ENCODE measurements at places on chromosomes 13 and 19.

GRCh38 chr19:372306-372890 is 27.8 kb upstream of the MIER2 start:
- DNase-seq, result no peak

GRCh38 chr13:98175823-98176222 is 1.2 kb downstream of the RNF113B start:
- no peak for DNase-seq

GRCh38 chr13:95505986-95506385 is 46.5 kb upstream of the CLDN10 start:
- no peak for DNase-seq

DNA sequence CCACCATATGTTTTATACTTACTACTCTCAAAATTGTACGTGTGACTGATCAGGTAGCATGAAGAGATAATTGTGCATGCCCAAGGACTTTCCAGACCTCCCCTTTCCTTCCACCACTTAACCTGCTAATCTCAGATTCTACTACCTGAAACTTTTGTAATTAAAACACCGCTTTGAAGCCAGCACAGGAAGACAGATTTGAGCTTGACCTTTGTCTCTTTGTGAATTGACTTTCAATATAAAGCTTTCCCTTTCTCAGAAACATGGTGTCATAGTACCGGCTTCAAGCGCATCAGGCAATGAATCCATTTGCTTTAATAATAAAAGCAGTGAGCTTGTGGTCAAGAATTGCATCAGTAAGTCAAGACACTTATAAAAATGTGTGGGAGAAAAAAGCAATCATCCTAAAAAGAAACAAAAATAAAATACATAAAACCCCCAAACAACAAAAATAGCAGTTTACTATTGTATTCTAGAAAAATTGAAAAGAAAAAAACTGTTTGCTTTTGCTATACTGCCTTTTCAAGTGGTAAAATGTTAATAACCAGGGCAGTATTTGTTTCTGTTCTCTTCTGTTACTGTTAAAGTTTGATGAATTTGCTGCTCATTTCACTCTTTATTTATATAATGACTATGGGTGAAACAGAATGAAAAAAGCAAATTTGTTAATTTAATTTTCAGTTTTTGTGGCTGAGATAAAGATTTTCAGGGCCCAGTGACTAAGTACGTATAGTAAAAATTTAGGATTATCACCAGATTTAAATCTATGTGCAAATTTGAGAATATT is 2075.3 kb downstream of the PCDH9 start:
- no peak for DNase-seq

GRCh38 chr19:13537454-13537853 is 31.2 kb upstream of the CACNA1A start:
- no peak for DNase-seq

DNA sequence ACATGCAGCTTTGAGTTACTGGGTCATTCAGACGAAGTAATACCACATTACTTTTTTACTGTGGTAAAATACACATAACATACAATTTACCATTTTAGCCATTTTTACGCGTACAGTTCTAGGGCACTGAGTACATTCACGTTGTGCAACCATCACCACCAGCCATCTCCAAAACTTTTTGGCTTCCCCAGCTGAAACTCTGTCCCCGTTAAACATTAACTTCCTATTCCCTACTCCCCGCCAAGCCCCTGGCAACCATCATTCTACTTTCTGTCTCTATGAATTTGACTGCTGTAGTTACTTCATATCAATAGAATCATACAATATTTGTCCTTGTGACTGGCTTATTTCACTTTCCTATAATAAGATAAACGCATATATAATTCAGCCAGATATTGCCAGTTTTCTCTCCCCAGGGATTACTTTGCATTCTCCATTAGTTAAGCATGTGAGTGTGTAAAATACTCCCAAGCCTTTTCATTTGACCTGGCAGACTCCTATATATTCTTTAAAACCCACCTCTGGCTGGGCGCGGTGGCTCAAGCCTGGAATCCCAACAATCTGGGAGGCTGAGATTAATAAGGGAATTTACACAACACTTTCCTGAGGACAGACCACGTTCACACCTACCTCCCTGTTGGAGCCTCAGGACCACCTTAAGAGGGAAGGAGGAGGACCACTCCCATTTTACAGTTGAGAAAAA is 10.0 kb upstream of the CYP4F22 start:
- no peak for DNase-seq

GRCh38 chr19:14061751-14062557 is at the start of gene PALM3:
Gene PALM3, minus strand, starts transcription at chr19:14062076. Its CDS starts 96 bp downstream, at chr19:14061980.
- peak; percentile 22 for DNase-seq

- peak; percentile 38 for DNase-seq
Measured at GRCh38 chr19:1503089-1503924, 9.5 kb downstream of the ADAMTSL5 start.

DNA sequence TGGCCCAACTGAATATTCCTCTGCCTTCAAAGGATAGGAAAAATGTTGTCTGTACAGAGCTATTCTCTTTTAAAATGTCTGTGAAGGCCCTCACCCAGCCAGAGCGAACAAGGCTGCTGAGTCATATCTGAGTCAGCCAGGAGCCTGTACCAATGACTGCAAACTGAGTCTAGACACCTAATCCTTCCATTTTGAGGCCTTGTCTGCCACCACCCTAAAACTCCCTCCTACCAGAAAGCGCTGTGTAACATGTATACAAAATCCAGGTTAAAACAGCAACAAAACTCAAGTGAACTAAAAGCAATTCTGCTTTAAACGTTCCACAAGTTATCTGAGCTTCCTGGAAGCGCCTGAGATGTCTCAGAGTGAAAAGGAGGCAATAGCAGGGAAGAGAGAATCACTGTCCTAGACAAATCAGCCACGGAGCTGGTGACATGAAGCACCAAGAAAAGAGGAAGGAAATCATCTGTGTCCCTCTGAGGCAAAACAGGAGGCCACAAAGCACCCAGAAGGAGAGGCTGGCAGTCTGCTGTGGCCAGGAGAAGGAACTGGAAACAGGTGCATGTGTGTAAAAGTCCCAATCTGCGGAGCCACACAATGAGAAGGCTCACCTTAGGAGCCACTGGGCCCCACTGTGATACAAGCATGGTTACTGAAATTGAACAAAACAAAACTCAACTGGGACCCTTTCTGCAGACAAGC is 10.2 kb downstream of the DHRS12 start:
- DNase-seq, result peak; percentile 90

- no peak for DNase-seq
Measured at GRCh38 chr13:91326146-91326545, 21.3 kb upstream of the MIR17HG start.

GRCh38 chr13:98216711-98217285 is 39.7 kb upstream of the RNF113B start:
- no peak for DNase-seq

- DNase-seq, result no peak
Measured at GRCh38 chr19:27821418-27822018, 1391.4 kb downstream of the UQCRFS1 start.

DNA sequence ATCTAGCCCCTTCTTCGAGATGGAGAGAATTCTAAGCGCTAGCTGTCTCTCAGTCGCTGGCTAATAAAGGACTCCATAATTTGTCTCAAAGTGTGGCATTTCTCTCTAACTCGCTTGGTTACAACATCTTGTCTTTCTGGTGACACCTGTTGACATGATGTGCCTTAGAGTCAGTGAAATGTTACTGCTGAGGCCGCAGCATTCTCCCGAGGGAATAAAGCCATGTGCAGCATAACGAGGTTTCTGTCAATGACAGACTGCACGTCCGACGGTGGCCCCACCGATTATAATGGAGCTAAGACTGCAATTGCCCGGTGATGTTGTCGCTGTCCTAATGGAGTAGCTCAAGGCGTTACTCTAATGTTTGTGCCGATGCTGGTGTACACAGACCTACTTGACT is 20.3 kb upstream of the GPR32 start:
- no peak for DNase-seq

GRCh38 chr19:33771384-33772101 is 25.1 kb upstream of the KCTD15 start:
- peak; percentile 59 for DNase-seq

DNA sequence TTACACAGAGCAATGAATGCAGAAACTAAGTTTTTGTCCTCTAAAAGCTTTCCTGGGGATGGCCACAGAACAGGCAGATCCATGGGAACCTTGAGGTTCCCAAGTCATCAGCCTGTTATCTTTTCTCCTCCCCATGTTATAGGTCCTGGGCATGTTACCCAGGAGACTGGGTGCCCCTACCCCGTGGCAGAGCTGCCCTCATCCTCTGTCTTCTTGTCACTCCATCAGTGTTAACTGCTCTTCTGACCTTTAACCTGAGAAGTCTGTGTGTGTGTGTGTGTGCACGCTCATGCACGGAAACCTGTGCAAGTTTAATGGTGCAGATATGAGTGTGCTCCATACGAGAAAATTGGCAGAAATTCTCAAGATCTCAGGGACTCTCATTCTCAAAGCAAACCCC is 43.9 kb upstream of the ZNF724 start:
- no peak for DNase-seq

GRCh38 chr13:72198042-72198441 is 331.0 kb upstream of the DACH1 start:
- no peak for DNase-seq

GRCh38 chr19:29478578-29479565 is 46.9 kb upstream of the VSTM2B start:
- no peak for DNase-seq

DNA sequence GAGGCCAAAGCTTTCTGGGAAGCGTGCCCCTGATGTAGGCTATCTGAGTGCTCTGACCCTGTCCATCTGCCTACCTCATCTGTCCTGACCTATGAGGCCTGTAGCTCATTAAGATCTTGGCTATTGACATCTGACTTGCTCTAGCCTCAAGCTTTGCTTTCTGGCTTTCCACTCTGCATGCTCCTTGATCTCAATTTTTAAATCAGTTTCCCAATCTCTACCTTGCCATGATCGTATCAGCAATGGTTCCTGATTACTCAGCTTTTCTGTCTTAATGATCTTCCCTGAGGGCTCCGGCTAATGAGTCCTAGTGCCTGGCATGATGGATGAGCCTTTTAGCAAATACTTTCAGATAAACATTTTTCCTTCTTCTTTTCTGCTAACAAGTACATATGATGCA is 262.0 kb downstream of the NDFIP2 start:
- no peak for DNase-seq

- DNase-seq, result no peak
Measured at GRCh38 chr13:40269086-40269485, 397.4 kb downstream of the FOXO1 start.

DNA sequence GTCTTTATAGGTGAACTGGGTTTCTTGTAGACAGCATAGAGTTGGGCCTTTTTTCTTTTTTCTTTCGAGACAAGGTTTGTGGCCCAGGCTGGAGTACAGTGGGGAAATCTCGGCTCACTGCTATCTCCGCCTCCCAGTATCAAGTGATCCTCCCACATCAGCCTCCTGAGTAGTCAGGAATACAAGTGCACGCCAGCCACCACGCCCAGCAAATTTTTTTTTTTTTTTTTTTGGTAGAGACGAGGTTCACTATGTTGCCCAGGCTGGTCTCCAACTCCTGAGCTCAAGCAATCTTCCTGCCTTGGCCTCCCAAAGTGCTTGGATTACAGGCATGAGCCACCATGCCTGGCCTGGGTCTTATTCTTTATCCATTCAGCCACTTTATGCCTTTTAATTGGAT is 5.1 kb upstream of the CALM3 start:
- DNase-seq, result no peak

DNA sequence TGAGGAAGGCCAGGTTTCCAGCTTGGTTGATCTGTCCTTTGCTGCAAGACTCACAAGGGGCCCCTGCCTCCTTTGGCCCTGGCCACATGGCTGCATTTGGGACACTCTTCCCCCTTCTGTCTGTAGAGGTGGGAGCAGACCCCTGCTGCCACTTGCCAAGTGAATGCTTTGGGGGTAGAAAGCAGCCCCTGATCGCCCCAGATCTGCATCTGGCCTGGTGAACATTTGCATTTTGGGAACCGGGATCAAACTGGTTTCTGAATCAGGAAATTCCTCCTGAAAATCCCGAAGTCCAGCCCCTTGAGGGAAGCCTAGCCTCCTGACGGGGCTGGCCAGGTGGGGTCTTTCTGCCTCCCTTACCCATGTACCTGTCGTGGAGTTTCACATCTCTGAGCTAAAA is 14.9 kb downstream of the DPF1 start:
- DNase-seq, result no peak

DNA sequence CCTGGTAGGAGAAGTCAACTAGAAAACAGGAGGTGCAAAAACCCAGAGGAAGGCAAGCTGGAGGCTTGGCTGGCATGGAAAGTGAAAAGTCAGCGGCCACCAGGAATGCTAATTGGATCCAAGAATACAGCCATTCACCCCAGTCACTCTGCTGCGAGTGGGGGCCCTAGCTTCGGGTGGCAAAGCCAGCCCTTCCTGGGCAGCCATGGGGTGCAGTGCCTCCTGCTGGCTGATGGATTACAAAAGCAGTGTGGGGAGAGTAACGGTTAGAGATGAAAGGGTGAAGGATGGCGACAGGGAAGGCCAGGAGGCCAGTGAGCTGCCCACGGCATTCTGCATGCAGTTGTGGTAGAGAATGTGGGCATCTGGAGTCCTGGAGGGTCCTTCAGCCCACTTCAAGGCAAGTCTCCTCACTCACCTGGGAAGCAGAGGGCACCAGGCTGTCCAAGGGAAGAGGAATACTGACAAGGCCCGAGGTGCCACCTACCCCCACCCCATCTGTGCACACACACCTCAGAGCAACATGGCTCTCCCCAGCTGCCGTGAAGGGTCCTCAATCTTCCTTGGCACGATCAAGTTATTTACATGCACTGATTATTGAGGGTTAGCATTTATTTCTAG is 20.3 kb upstream of the EPHX3 start:
- DNase-seq, result peak; percentile 42

GRCh38 chr13:25602176-25602575 is 230.4 kb downstream of the ATP8A2 start:
- DNase-seq, result peak; percentile 2

DNA sequence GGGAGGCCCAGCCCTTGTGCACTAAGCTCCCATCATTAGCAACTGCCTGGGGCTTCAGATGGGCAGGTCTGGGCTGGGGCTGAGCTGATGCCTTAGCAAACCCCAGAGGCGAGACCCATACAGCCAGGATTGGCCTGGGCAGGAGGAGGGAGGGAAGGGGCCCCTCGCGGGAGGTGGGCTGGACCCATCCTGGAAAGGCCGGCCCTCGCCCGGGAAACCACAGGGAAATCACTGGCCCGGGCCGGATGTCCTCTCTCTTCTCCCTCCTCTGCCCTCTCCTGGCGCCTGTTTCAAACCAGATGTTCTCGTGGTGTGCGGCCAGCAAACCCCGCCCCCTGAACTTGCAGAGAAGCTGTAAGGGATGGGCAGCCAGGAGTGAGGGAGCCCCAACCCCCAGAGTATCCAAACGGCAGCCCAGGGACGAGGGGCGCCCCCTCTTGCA is 43.1 kb downstream of the TMEM255B start:
- DNase-seq, result peak; percentile 29

- DNase-seq, result peak; percentile 24
Measured at GRCh38 chr13:64239372-64239771, 2823.7 kb upstream of the PCDH20 start.
